Fibroblast of skin of left biceps (primary cell): ENCODE measurements at places on chromosomes 3 and 15.

DNA sequence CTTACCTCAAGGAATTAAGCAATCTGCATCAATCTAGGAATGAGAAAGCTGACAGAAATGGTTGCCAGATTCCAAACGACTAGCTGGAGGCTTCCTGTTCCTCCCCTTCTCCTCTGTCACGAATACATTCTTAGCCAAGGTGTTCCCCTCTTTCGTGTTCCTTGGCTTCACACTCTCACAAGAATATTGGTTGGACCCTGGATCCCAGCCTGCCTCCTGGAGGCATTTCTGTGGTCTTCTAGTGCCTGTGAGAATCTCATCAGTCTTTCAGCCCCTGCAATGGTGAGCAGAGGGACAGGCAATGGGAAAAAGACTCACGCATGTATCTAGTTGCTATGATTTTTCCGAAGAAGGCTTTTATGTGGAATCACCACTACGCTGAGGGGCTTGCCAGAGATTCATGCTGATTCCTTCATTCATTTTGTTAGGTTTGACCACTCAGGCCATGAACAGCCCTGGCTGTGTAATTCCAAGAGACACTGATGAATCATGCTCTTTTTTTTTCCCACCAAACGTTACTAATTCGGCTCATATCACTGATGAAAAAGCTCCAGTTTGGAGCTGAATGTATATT is 1.6 kb upstream of the P3H2 start:
- DNase-seq = no peak

DNA sequence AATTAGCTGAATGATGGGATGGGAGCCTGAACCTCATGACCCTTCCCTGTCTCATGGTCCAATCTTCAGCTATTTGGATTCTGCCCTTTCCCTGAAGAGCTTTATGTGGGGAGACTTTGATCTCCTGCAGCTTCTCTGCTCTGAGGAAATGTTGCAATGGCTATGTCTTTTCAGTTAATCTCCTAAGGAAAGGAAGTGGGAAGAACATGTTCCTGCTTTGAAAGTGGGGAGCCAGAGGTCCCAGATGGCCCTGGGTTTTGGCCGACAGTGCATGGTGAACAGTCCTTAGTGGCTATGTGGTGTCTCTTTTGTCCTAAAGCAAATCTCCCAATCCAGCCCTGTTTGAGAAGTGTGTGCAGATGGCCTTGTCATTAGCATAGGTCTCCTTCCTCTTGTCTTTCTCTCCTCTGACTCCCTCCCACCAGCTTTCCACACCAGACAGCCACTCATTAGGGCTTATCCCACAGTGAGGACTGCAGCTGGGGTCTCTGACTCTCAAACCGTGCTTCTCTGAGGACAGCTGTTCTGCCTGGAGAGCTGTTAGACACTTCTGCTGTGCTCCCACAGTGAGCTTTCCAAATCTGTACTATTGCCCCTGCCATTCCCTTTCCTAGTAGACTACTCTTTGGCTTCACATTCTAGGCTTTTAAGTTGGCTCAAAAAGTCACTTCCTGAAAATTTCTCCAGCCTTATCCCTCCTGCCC is 365.8 kb upstream of the UMPS start:
- DNase-seq = no peak

DNA sequence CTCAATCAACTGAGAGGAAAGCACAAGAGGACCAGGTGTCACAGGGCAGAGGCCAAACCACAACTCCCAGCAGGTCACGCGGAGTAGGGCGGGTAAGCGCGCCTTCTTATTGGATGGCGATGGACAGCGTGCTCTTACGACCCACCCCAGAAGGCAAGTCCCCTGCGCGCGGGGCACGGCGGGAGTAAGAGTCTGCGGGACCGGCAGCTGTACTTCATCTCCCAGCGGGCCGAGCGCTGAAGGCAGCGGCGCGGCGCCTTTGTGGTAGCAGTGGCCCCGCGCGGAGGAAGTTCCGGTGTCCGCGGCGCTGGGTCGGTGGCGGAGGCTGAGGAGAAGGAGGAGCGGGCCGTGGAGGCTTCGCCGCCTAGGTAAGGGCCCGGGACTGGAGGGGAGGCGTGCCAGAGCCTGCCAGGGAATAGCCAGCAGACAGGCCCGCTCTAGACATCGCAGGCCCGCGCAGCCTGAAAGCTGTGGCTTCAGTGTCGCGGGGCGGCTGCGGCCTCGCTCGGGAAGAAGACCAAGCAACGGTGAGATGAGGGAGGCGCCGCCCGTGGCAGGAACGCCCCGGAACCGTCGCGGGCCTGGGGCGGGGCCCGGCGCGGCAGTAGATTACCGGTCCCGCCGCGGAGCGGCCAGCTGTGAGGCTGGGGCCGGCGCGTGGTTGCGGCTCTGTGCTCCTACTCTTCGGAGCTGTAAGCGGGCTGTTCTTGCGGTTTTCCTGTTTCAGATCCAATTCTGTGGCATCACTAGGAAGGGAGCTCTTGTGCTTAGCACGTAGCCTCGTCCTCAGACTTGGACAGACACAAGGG is at the start of gene RBM6:
Gene RBM6 (plus strand): TSS at position 293 of the 809 bp plus-strand sequence. CDS start 22,492 bp downstream, outside the sequence.
- DNase-seq = peak; percentile 89

GRCh38 chr3:28947751-28948150 is 333.1 kb upstream of the RBMS3 start:
- no peak for DNase-seq

DNA sequence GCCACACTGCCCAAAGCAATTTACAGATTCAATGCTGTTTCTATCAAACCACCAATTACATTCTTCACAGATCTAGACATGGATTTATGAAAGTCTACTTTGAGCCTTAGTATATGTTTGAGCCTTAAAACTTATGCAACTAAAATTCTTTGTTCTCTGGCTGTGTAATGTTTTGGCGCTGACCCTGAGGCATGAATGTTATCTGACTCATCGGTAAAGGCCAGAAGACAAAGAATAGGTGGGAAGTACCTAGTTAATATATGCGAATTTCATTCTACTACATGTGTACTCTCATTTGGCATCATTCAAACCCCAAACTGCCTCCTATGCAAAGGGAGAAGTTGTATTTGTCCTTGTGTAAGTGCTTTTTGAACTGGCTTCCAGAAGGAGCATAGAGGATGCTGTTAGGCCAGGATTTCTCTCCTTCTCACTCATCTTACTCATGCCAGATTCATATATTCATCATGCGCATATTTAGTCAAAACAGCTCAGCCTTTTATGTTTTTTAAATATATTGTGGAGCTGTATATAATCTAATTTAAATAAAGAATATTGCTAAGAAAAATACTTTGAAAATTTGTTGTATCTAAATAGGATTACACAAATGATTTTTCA is 204.2 kb downstream of the NFKBIZ start:
- no peak for DNase-seq

GRCh38 chr3:187169231-187169960 is 27.9 kb upstream of the RTP1 start:
- DNase-seq = peak; percentile 13

DNA sequence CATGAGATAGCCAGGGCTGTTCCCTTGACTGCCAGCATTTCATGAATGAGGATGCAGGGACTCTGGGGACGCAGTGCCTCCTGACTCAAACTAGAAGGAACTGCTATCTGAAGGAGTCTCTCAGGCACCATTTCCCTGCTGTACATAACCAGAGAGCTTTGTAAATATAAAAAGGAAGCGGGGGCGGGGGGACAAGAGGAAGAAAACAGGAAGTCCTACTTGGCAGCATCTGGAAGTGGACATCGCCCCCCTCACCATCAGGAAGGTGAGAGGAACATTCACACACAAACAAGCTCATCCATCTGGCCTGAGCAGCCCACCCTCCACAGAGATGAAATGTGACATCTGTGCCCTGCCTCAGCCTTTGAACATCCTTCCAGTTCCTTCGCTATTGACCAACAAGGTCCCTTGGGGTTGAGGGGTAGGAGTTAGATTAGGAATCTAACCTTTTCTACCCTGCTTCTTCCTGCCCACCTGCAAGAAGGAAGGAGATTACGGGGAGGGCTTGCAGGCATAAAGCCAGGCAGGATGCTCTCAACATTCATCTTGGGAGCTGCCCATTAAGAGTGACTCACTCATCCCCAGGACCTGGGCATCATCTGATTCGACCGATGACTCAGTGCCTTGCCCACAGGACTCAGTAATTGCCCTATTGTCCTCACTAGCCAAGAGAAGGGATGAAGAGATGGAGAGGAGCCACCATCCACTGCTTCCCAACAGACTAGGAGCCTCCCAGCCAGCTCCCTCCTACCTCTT is 31.9 kb downstream of the SH3BP5 start:
- DNase-seq = no peak

DNA sequence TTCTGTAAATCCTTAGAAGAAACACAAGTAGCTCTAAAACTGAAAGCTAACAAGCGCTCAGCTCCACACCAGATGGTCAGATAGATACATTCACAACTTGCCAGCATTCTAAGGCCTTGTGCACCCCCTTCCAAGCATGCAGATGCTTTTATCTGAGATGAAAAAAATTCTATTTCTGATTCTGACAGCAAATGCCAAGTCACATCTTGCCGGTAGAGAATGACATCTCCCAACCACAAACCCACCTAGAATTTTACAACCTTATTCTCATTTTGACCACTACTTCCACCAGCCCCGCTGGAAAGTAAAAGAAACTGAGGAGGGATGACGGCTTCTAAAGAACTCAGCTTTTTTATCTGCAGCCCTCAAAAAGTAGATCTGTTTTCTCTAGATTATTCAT is 57.7 kb downstream of the SUMF1 start:
- no peak for DNase-seq

- no peak for DNase-seq
These were observed 71.3 kb downstream of the RASA2 start for GRCh38 chr3:141557961-141558706.

GRCh38 chr15:41792000-41792637 is 17.8 kb downstream of the MAPKBP1 start:
- DNase-seq = no peak

GRCh38 chr3:184472723-184473428 is 88.7 kb upstream of the EPHB3 start:
- no peak for DNase-seq

DNA sequence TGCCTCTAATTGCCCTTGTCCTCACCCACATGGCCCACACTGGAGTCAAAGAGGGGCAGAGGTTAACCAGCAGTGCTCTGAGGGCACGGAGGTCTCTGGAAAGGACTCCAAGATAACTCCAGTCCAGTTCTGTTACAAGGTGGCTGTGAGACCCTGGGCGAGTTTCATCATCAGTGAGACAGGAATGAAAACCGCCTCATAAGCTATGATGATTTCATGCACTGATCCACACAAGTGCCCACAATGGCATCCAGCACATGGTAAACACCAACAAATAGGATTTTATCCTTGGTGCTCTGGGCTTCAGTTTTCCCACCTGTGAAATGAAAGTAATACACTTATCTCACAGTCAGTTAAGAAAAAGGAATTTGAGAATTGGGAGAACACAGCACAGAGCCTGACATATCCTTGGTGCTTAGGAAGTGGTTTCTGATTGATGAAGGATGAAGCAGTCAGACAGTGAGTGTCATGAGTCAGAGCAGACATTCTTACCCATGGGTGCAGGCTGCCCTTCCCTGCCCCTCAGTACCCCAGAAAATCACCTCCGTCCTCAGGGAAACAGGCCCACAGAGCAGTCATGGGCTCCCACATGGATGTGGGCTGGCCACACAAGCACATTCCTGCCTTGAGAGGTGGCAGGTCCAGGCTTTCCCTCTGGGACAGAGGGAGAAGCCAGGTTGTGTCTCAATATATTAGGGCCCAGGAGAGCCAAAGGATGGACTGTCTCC is 48.4 kb downstream of the DAPK2 start:
- no peak for DNase-seq

- DNase-seq = no peak
These were observed 5.8 kb upstream of the DBR1 start for GRCh38 chr3:138180375-138181029.

DNA sequence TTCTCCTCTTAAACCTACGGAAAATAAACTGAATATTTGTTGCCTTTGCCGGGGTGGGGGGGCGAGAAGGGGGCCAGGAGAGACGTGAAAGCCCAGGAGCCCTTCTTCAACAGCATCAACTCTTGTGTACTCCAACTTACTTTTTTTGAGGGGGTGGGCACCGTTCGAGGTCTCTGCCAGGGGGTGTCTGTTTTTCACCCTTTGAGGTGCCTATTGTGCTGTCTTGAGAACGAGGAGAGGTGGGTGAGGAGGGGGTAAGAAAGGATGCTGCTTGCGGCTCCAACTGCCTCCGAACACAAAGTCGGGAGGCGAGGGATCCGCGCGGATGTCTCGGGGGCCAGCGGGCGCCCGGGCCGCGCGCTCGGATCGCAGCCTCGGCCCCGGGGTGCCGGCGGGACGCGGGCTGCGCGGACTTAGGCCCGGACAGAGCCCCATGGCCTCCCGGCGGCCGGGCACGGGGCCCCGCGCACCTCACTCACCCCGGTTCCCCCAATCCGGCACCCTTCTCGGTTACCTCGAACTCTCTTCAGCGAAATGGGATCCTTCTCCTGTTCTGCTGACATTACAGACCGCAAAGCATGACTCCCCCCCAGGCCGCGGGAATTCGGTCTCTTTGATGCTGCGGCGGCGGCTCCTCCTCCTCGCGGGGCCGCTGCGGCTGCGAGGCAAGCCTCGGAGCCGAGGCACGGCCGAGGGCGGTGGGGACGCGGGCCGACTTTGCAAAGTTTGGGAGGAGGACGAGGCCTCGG is 650 bp downstream of the PYGO1 start:
- DNase-seq = peak; percentile 28

DNA sequence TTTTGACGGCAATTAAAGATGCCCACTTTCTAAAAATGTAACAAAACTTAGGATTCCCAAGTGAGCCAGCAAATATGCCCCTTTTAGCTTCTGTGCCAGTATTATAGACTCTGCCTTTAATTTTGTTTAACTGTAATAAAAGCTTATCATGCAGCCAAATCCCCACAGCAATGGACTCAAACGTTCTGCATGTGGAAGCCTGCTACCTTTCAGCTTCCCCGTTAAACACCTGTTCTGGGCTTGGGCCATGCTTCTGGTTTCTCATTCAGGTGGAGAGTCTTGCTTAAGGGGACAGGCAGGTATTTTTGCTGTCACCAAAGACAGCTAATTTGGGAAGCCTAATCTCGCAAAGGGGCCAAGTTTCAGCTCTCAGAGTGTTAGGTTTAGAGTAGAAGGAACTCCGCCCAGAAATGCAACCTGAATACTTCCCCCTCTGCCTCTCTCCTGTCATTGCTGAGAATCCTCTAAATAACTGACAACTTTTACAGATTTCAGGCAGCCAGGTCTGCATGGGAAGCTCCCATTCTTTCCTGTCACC is 399.4 kb upstream of the ATP11B start:
- DNase-seq = no peak

DNA sequence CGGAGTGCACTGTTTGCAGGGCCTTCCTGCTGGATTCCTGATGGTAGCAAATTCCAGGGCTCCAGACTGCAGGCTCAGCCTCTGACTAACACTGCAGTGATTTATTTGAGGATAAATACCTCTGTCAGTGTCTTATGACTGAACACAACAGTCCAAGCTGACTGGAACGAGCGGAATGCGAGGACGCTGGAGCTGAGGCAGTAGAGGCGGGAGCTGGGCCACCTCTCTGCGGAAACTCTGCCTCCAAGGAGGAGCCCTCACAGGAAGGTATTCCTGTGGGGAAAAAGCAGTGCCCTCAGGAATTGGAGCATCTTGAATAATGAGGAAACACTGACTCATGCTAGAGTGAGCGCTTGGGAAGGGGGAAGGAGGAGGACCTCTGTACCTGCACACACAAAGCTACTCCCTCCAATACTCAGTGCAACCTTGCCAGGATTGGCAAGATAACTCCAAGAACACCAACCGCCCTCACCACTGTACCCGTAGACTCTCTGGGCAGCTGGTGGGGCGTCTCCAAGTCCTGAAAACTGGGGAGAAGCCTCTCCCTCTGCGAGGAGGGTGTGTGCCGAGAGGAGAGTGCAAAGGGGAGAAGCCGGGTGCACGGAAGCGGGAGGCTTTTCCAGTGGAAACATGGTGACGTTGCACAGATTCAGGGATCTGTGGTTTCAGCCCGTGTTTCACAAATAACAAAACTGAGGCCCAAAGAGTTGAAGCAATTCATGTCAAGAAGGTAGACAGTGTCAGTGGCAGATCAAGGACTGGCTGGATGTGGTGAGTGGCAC is 43.0 kb downstream of the VGLL4 start:
- peak; percentile 99 for DNase-seq
